ENCODE measurements at places on chromosomes 6 and 20.
A peak's percentile ranks its signal among the peaks of the same experiment; 100 is the strongest.

DNA sequence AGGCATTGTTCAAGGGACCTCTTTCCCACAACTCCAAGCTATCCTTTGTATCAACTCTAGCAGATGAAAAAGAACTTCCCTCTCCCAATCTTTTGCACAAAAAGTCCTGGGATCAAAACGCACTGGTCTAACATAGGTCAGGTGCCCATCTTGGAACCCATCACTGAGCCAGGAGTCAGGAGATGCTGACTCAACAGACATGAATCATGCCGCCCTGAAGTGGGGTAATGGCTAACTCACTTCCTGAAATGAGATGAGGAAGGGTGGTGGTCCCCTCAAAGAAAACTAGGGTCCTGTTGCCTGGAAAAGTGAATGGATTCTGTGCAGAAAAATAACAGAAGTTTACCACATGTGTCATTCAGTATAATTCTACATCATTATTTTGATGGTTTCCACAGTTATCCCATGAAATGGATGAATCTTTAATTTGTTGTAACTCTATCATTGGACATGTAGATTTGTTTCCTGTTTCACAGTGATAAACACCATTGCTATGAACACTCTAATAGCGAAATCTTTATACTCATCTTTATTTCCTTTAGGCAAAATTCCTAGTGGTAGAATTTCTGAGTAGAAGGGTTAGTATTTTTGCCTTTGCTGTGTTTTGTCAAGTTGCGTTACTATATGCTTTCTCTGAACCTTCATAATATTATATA lies 151.3 kb downstream of the SLC16A10 start:
- DNase-seq: no peak

GRCh38 chr6:165969184-165969583 lies 198.5 kb downstream of the TBXT start:
- DNase-seq: no peak

DNA sequence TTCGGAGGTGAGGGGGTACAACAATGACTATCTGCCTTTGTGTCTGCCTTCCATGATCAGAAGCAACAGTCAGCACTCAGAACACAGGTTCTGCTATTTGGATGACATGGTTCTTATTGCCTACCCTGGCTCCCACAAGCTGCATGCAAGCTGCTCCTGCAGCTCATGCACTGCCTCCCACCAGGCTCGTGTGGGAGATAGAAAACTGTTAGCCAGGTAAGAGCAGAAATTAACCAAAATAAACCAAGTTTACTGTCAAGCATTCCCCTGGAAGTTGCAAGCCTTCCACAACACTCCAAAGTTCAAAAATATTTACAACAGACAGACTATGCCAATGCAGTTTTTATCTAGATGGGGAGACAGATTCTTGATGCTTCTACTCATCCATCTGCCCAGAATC lies 31.0 kb downstream of the OPRM1 start:
- DNase-seq: no peak

- DNase-seq: no peak
Measured at GRCh38 chr6:37007340-37008043, 2.0 kb downstream of the FGD2 start.

DNA sequence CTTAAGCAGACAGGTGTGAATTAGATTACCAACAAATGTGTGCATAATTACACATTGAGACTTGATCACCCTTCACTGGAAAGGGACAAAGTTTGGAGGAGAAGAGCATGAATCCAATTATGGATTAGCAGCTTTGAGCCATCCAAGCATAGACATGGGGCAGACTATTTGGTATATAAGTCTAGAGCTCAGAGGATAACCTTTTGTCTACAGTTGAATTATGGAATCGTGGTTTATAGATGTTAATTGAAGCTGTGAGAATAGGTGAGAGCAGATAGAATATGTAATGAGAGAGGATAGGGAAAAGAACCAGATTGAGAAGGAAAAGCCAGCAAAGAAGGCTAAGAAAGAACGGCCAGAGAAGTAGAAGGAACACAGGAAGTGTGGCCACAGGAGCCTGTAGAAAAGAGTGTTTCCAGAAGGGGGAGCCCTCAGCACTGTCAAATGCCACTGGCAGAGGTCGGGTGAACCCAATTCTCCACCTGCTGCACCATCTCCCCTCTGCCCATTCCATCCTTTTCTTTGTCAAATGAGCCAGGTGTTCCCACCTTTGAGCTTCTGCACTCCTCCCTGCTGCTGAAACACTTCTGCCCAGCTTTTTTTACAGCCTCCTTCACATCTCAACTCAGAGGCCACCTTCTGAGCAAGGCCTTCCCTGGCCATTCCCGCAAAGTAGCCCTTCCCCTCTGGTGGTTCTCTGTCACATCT lies 7.3 kb downstream of the DNTTIP1 start:
- DNase-seq: peak; percentile 67

DNA sequence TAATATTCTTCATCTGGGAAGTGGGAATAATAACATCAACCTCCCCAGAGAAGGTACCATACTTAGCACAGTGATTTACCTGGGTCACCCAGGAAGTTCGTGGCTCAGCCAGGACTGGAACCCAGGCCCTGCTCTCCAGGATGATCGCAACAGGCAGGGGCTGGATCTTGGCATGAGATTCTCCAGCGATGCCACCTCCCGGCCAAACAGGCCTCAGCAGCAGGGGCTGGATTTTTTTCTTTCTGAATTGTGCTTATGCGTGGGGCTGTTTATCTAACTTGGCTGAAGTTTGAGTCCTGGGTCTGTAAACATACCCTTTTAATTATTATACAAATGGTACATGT lies 129.5 kb upstream of the PTPN1 start:
- no peak for DNase-seq

GRCh38 chr6:139003751-139004150 lies 15.7 kb upstream of the REPS1 start:
- DNase-seq: no peak

DNA sequence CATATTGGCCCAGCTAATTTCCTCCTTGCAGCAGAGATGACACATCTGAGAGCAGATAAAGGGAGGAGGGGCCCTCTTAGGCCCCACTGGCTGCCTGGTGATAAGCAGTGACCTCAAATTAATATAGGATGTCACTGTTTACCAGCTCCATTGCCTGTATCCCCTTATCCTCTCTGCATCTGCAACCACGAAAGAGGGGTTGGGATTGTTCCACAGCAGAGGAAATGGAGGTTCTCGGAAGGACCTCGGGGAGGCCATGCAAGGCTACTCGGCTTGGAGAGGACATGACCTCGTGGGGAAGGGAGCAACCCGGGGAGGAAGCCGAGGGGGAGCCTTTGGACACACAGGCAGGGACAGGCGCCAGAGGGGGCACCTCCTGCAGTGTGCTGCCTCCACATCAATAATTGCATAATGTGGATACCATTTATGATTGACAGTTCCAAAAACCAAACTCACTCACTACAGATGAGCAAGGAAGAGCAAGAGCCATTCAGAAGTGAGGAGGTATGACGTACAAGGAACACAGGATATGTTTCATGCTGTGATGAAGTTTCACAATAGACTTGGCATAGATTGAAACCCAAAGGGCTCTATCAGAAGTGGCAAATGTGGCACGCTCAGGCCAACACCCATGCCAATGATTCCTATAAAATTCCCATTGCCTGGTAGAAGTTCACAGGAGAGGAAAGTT lies 177.2 kb upstream of the RNF24 start:
- DNase-seq: no peak

DNA sequence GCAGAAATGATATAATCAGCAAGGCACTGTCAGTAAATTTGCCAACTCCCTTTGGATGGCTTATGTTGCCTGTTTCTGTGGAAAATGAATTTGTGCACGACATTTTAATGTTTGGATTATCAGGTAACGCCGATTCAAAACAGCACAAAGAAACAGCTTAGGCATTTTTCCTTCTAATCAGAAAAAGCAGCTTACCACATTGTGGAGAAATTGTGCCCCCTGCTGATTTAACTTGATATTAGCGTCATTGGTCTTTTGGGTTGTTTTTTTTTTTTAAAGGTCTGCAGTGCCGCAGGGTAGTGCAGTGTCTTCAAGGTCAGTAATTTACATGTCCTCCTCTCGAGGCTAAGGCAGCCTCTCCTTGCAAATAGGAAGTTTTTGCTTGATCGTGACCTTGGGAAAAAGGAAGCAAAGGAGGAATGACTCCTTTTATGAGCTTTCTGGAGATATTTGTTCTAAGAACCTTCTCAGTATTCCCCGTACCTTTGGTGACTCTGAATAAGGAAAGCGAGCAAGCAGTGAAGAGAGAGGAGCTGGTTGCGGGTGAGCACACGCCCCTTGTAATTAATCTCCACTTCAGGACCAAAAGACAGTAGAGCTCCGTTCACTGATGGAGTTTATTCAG lies 79.1 kb downstream of the ELOVL4 start:
- peak; percentile 90 for DNase-seq

- DNase-seq: peak; percentile 77
Measured at GRCh38 chr6:149082320-149082719, 235.2 kb upstream of the TAB2 start.

DNA sequence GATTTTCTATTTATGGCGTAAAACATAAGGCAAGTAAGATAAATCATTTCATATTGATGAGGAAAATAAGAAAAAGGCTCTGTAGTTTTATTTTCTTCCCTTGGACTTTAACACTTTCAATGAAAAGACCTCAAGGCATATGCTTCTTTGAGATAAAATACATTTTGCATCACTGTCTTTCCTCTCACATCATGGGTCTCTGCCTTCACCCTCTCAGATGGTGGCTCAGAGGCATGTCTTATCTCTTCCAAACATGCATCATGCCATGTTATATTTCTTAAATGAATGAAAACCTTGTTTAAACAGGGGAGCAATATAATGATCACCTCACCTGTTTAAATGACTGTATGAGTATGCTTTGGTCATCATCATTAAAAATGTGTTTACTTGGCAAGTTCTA lies 59.3 kb downstream of the PRL start:
- DNase-seq: no peak

GRCh38 chr6:133637874-133638273 lies 251.0 kb upstream of the TCF21 start:
- no peak for DNase-seq

DNA sequence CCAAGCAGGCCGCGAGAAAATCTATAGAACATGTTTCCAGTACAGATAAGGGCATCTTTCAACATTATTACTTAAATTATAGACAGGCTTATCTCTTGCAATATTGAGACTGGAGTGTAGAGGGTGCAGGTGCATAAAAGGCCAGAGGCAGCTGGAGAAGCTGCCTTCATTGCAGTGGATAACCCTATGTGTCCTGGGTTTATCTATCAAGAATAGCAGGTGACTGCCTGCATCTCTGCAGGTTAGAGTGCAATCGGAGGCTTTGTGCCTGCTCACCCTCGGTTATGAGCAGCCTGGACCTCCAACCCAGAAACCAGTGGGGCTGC lies 28.7 kb upstream of the ECI2 start:
- DNase-seq: no peak

DNA sequence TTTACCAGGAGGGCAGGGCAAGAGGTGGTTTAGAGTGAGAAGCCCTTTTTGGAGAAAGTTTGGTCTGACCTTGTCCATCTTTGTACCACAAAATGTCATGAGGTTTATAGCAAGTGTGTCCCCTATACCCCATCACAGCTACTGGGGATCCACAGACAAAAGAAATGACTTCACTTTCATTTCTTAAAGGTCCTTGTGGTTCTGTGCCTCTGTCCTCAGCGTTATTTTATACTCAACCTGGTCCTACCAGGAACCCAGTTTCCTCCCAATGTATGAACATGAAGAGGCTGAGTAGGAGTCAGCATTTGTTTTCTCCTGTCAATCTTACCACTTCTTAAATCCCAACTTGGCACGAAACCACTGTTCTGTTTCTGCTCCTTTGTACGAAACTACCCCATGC lies 157.6 kb downstream of the NFATC2 start:
- DNase-seq: no peak

GRCh38 chr20:23456409-23456808 lies 3.7 kb upstream of the CST11 start:
- DNase-seq: no peak

GRCh38 chr20:37661519-37661918 lies 32.3 kb upstream of the CTNNBL1 start:
- DNase-seq: no peak

DNA sequence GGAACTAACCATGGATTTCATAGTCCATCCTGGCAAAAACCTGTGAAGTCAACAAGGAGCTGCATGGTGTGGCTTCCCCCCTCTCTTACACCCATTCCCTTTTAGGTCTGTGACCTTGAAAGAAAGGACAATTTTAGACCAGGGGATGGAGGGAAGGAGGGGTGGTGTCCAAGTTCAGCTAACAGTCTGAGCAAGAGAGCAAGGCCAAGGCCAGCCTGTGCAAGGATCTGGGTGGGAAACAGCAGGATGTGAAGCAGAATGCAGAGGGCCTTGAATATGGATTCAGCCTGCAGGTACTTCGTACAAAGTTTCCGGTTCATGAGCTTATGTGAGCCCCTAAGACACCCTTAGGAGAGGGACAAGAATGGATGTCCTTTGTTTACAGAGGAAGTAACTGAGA lies 293.0 kb downstream of the KIF16B start:
- DNase-seq: no peak

DNA sequence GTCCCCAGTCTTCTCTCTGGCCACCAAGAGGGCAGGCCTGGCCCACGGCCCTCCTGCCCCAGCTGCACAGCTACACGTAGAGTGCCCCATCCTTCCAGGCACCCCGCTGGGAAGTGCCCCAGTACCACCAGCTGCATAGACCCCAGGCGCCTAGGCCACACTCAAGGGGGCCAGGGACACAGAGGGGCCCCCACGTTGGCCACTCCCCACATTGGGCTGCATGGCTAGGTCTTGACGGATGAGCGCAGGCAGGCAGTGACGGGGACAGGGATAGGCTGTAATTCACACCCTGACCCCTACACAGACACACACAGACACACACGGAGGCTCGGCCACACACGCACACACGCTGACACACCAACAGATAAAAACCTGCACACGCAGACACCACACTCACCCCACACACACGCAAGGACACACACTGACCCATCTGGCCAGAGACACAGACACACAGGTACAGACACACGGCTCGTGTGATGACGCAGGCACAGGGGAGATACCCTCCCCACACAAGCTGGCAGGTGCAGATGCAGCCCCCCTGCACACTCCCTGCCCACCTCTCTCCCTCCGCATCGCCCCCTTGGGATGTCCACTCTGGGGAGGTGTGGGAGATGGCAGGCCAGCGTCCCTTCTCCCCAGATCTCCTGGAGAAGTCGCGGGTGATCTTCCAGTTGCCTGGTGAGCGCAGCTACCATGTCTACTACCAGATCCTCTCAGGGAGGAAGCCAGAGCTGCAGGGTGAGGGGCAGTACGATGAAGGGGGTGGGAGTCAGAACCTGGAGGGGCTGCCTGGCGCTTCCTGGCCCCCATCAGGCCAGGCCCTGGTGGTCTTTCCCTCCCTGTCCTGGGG lies 30.0 kb downstream of the MYH7B start:
- no peak for DNase-seq

GRCh38 chr6:80517525-80517924 lies 411.1 kb downstream of the BCKDHB start:
- no peak for DNase-seq
